Astrocyte (in vitro differentiated cells and primary cell): ENCODE measurements at places on chromosomes 1 and 21. TPM values are rescaled to one million over a fixed set of nuclear protein-coding genes. Genes with fewer than 3 reads are reported as not detected.
A peak's percentile ranks its signal among the peaks of the same experiment; 100 is the strongest.

- no peak for DNase-seq
Observed at GRCh38 chr1:45608175-45609156, 15.4 kb downstream of the CCDC17 start.

DNA sequence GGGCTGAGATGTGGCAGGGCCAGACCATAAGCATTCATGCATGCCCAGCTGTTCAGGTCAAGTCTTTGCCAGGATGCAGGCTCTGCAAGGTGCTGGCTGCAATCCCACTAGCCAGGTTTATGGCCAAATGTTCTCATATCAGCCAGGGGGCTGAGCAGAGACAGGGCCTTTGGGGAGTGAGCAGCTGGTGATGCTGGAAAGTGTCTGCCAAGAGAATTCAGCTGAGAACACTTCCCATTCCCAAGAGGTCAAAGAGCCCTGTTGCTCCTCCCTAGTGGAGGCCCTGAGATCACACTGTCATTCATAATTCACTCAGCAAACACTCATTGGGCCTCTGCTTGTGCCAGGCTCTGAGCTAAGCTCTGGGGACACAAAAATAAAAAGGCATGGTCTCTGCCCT is 150.3 kb downstream of the DMRTA2 start:
- no peak for DNase-seq

- peak; percentile 62 for DNase-seq
Observed at GRCh38 chr1:20008391-20008841, 29.0 kb upstream of the PLA2G2A start.

GRCh38 chr1:47881505-47882442 is 115.4 kb downstream of the TRABD2B start:
- no peak for DNase-seq

DNA sequence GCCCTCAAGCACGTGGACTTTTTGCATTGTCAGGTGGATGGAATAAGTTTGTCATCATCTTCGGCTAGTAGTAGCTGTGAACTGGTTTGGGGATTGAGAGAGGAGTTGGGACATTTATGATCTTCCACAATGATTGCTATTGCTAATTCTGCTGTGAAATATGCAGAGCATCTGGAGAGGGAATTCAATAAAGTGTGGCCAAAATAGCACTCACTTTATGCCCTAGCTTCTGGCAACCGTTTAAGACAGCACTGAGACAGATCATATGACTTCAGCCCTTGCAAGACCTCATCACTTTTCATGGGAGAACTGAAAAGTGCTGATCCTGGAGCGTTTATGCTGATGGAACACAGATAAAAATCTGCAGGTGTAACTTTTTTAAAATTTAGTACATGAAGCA is 360.8 kb downstream of the GPATCH2 start:
- no peak for DNase-seq

GRCh38 chr1:186843226-186843625 is 14.5 kb downstream of the PLA2G4A start:
- no peak for DNase-seq

Gene TFB2M
- 16.3 and 17.3 TPM in 2 replicates for total RNA-seq

Gene SLAMF7
- total RNA-seq: 0.31 and 0.32 TPM in 2 replicates

Gene CHIA
- total RNA-seq: not detected in 2 replicates
